Activated CD4-positive, alpha-beta T cell treated with anti-CD3 and anti-CD28 coated beads for 48 hours (primary cell): ENCODE measurements at places on chromosomes 16 and 17.

- DNase-seq = no peak
Observed at GRCh38 chr17:34207572-34207971, 47.5 kb upstream of the CCL2 start.

DNA sequence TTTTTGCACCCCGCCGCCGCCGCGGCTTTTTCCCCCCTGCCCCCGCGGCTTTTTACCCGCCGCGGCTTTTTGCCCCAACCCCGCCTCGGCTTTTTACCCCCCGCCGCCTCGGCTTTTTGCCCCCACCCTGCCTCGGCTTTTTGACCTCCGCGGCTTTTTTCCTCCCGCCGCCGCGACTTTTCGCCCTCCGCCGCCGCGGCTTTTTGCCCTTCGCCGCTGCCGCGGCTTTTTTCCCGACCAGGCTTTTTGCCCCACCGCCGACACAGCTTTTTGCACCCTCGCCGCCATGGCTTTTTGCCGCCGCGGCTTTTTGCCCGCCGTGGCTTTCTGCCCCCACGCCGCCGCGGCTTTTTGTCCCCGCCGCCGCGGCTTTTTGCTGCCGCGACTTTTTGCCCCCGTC, 137.0 kb upstream of the TP53TG3D start:
- DNase-seq = peak; percentile 7

DNA sequence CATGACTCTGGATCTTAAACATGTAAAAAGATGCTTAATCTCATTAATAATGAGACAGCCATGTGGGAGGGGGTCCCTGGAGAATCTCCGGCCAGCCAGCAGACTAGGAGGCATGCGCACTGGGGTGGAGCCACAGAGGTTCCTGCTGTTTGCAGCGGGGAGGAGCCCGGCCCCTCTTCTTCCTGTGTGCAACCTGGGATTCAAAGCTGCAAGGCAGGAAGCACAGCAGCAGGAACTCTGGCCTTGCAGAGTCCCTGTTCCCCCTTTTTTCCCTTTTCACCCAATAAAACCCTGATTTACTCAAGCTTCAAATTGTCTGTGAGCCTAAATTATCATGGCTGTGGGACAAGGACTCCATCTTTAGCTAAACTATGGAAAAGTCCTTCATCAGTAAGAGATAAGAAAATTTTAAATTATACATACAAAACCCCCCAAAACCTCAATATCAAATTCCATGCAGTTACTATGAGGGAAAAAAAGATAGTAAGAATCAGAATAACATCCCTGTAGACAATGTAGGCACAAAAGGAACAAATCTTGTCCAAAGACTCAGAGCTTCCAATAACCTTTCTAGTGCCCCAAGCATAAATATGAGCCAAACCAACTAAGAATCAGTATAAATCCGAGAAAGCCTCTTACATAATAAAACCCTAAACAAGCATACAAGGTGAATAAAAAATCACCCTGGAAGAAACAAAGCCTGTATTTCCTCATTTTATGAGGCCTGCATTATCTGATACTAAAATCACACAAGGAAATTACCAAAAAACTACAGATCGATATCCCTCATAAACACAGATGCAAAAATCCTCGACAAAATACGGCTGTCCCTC, 12.1 kb downstream of the CFDP1 start:
- DNase-seq = peak; percentile 42

- DNase-seq = no peak
Observed at GRCh38 chr16:30720694-30721093, 21.7 kb downstream of the SRCAP start.

DNA sequence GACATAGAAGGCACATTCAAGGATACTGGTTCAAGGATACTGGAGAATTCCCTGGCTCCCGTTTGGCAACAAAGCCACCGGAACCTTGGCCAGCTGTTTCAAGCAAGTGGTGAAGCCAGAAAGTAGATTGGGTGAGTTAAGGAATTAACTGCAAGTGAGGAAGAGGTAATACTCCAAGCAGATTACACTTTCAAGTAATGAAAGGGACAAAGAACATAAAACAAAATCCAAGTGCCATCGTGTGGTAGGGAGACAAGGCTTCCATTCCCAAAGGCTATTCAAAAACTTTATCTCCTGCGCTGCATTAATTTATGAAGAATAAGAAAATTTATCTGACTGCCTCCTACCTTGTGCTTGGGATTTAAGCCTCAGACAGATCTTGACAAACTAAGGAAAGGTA, 27.8 kb downstream of the XPO6 start:
- DNase-seq = no peak

DNA sequence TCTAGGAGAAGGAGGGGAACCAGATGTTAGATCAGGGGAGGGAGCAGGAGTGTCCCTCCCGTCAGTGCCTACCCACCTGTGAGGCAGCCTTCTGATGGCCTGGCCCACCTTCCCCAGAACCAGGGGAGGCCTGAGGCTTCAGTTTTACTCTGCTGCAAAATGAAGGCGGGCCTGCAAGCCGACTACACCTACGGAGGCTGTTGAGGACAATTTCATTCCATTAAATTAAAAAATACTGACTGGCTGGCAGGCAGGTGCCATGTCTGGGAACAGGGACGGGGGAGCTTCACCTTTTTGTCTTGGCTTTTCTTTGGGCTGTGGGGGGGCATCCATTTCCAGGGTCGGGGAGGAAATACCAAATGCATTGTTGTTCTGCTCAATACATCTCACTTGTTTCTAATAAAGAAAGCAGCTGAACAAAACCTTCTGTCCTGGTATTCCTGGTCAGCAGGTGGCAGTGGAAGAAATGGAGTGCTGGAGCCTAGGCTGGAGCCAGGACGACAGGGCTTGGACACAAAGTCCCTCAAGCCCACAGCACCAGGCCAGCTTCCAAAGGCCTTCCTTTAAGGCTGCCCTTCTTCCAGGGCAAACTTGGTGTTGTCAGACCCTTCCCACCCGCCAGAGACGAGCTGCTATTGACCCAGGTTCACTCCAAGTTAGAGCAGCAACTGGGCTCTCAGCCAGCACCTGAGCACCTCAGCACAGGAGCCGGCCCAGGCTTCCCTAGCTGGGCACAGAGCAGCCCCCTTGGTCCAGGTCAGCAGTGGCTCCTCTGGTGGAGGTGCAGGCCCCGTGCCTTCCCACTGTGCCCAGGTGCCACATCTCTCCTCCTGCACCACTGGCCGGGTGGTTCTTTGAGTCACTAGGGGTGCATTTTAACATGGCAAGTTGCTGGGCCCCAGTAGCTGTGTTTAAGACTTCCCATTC, 23.5 kb downstream of the PLCD3 start:
- DNase-seq = no peak

DNA sequence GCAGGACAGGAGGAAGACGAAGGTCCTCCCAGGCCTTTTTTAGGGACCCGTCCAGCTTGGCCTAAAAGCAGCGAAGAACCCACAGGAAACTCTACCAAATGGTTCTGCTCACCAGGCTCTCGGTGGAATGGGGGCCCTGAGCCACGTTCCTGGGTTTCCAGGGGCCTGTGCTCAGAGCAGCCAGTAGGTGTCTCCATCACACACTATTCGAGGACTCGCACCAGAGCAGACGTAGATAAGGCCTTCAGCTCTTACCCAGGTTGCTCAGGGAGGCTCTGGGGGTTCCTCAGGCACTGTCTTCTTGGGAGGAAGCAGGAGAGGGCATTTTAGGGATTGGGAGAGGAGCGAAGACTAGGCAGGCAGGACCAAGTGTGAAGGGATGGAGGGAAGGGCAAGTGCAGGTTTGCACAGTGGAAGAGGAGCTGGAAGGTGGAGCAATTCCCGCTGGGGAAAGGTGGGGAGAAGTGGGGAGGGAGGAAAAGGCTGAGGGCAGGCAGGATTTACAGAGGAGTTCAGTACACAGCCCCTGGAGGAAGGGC, 157.1 kb downstream of the RGS9 start:
- DNase-seq = peak; percentile 74

DNA sequence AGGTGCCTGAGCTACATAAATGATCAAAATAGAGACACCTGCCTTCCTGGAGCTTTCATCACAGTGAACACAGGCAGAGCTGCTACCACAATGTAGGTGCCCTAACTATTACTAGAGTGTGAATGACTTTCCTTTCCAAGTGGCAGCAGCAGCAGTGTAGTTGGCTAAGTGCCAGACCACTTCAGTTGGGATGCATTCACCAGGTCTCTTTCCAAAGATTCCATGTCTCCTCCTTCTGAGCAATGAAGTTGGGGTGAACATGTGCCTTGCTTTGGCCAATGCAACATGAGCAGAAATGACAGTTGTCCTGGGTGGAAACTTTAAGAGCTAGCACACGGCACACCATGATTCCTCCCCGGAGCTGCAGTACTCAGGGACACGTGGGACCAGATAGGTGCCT, 23.3 kb upstream of the CACNG4 start:
- no peak for DNase-seq

GRCh38 chr16:54210452-54211125, 76.0 kb downstream of the IRX3 start:
- no peak for DNase-seq

GRCh38 chr17:55314061-55314783, 49.5 kb downstream of the HLF start:
- peak; percentile 5 for DNase-seq

DNA sequence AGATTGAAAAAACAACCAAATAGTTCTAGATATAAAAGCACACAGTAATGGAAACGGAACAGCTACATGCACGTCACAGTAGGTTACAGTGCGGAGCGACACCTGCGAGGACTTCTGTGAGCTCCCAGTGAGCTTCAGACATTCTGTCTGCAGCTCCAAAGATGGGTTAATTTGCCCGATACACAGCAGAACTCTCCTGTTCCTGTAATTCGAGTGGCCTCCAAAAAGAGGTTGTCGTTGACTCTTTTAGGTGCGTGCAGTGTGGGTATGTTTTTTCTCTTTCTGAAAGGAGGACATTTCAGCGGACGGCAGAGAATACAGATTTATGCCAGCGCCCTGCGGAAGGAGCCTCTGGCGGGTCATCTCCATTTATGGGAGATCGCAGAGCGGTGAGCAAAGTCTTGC, 2.9 kb downstream of the OR1F1 start:
- DNase-seq = peak; percentile 22

DNA sequence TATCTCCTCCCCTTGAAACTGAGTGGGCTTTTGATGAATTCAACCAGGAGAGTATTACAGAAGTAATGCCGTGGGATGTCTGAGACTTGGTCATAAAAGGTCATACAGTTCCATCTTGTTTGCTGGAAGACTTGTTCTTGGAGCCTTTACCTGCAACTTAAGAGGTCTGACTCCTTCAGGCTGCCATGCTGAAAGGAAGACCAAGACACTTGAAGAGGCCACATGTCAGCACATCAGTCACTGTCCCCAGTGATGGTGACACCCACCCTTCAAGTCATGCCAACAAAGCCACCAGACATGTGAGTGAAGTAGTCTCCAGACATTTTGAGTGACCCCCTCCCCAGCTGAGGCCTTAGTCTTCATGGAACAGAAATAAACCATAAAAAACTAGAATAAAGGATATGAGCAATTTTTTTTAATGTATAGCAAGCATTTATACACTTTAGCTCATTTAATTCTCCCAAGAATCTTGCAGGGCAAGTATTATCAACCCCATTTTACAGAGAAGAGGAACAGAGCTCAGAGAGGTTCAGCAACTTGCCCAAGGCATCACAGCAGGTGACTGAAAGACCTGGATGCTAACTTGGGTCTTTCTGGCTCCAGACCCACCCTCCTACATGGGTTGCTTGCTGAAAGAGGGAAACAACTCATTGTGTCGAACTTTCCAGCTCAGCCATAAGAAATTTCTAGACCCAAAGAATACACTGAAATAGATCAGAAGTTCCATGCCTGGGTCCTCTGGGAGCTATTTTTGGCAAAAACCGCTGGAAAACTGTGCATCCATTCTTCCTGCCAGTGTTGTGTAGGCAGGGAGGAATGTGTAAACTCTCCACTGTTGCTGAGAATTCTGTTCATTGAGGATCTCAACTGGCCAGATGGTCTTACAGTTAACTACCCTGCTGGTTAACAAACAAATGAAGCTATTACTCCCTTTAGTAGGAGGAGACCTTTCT, 38.1 kb downstream of the SOCS1 start:
- DNase-seq = no peak

- DNase-seq = peak; percentile 38
Observed at GRCh38 chr17:29645515-29646051, 22.9 kb upstream of the CORO6 start.

- no peak for DNase-seq
Observed at GRCh38 chr16:69344171-69344570, 4.6 kb downstream of the NIP7 start.

DNA sequence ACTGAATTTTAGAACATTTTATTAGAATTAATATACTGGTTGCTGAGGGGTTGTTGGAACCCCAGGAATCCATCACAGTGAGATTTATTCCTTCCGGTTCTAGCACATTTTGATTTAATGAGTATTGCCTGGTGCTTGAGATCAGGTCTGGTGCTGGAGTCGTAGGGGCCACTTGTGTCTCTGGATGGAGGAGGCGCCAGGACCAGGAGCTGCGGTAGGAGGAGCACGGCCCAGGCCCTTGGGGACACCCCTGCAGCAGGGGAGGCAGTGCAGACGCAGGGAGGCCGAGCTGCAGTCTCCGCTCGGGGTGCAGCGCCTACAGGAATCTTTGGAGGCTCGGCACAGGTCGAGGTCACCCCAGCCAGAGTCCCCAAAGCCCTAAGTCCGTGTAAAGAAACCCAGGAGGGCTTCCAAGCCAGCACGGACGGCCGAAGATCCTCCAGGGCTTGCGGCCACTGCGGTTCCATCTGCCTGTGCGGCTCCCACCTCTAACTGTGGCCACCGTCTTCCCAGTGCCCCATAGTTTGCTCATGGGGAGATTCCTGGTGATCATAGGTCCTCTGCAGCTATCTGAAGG, 66.2 kb upstream of the CREBBP start:
- no peak for DNase-seq

DNA sequence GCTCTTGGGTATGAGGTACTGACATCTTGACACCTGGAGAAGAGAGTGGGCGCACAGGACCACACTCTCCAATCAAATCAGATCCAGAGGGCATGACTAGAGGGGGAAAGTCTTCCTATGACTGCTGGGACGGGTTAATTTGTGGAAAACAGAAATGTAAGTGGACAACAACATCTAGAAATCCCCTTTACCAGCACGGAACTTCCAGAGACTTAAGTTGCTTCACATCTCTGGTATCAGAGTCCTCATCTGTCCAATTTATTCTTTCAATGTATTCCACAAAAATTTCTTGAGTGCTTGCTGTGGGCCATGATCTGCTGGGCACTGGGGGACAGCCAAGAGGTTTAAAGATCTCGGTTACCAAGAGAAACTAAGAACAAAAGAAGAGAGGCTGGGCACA, 159.2 kb downstream of the COPRS start:
- no peak for DNase-seq

- peak; percentile 78 for DNase-seq
Observed at GRCh38 chr16:28182183-28182582, 29.6 kb downstream of the XPO6 start.

DNA sequence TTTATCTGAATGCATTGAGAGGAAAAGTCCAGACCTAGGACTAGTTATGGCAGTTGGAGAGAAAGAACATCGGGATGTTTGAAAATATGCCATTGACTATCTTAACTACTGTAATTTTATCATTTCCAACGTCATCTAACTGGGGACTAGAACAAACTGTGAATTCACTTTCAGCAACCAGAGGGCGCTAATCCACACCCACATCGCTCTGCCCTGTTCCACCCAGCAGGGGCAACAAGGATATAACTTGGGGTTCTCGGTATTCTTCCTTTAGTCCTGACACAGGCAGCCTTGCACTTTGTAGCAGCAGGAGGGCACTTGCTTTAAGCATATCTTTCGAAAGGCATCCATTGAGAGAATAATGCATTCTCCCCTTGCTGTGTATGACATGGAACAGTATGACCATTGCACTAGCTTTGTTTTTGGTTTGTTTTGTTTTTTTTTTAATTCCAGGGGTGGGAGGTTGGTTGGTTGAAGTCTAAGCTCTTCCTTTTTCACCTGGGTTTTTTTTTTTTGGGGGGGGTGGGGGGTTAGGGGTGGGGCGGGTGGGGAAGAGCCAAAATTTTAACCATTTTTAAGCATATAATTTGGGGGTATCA, 31.5 kb downstream of the SIAH1 start:
- peak; percentile 75 for DNase-seq

GRCh38 chr17:21127509-21128077, 829 bp downstream of the DHRS7B start:
- DNase-seq = no peak
